HFFc6 (cell line): ENCODE measurements at places on chromosomes 6 and 20. TPM values are rescaled to one million over a fixed set of nuclear protein-coding genes. Genes with fewer than 3 reads are reported as not detected.
A peak's percentile ranks its signal among the peaks of the same experiment; 100 is the strongest.

TEAD3 gene
- 32.9 to 39.0 TPM (median 34.9 TPM) in 3 replicates for total RNA-seq

C6orf15 gene
- not detected in 3 replicates for total RNA-seq

CRISP2 gene
- total RNA-seq = not detected in 3 replicates

PRDM1 gene
- total RNA-seq = 8.1 to 14.4 TPM (median 11.3 TPM) in 3 replicates

LTB gene
- 0.38 TPM in 1 of 3 replicates, not detected in the others for total RNA-seq

DNA sequence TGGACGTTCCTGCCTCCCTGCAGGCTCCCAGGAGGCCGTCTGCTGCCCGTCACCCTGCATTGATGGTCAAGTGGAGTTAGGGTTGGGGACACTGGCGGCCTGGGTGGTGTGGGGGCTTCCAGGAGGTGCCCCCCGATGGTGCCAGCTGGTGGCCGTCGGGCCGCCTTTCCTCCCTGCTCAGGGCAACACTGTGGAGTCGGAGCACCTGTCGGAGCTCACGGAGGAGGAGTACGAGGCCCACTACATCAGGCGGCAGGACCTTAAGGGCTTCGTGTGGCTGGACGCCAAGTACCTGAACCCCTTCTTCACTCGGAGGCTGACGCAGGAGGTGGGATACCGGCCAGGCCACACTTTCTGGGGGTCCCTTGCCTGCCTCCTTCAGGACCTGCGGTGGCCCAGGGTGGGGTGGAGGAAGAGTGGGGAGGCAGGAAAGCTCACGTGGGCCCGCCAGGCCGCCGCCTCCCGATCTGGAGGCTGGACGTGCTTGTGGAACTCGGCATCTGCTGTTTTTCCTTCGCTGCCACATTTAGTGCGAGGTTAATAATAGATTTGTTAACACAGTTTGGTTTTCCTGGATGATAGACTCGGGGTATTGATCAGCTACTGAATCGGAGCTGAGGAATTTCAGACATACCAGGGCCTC lies 28.6 kb downstream of the SPATA2 start:
- peak overlapping the region; percentile 11; the same call in 1 of the 2 replicates for H3K27ac ChIP-seq
- peaks cover 21% of the 10 kb centered on the region for H3K4me1 ChIP-seq
- DNase-seq = no peak
- no peak overlapping the region for H3K4me3 ChIP-seq

DNA sequence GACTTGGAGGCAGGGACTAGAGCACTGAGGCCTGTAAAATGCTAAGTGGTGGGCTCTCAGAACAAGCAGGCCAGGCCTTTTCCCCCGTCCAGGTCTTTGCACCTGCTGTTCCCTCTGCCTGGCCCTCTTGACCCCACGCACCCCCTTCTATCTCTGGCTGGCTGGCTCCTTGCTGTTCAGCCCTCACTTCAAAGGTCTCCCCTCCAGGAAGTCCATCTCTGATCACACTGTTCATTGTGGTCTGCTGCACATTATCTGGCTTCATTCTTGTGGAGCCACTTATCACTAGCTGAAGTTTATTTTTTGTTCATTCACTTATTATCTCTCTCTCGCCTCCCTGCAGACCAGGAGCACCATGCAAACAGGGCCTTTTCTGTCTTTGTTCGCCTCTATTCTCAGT lies 24.5 kb downstream of the SLC13A3 start:
- DNase-seq = no peak
- no peaks in the 10 kb centered on the region for H3K4me1 ChIP-seq
- no peak overlapping the region for H3K27ac ChIP-seq
- H3K36me3 ChIP-seq = peaks cover 3% of the 10 kb centered on the region; the same call in 1 of the 2 replicates
- H3K4me3 ChIP-seq = no peak overlapping the region

- no peak overlapping the region for H3K4me3 ChIP-seq
- no peak overlapping the region for H3K27ac ChIP-seq
- no peaks in the 10 kb centered on the region for H3K36me3 ChIP-seq
- no peak for DNase-seq
- peaks cover 17% of the 10 kb centered on the region for H3K4me1 ChIP-seq
These were observed 3.0 kb upstream of the GSTA5 start for GRCh38 chr6:52843605-52844004.

DNA sequence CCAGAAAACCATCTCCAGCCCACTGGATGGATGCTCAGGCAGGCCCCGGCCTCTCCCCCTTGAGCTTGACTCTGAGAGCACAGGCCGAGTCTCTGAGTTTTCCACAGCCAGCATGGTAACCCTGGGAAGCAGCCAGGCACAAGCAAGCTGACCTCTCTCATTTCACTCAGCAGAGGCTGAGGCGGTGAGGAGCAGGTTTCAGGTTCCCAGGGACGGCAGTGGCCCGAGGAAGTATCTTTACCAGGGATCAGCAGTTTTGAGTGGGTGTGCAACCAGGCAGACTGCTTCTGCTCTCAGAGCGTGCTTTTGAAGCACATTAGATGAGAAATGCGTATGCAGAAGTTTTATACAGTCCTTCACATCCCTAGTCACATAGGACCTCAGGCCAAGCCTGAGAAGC lies 12.6 kb downstream of the HCK start:
- peaks cover 24% of the 10 kb centered on the region for H3K27me3 ChIP-seq
- no peak overlapping the region for H3K27ac ChIP-seq
- H3K4me1 ChIP-seq = peaks cover 36% of the 10 kb centered on the region
- DNase-seq = no peak
- no peak overlapping the region for H3K4me3 ChIP-seq

DNA sequence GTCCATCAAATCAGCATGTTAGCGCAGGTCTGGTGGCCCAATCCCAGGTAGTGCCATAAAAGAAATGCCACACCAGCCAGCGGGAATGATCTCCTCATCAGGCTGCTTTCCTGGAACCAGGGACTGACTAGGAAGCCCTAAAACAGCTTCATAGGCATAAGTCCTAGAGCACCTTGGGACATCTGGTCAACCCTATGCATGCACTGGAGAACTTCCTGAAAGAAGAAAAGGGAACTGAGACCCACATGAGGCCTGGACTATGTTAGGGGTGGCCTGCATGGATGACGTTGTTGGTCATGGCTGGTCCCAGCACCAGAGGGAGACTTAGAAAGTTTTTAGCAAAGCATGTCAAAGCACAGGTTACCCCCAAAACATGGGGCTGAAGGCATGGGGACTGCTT lies 7.6 kb upstream of the KCNK16 start:
- H3K27me3 ChIP-seq = no peaks in the 10 kb centered on the region; the same call in none of the 2 replicates
- H3K4me1 ChIP-seq = no peaks in the 10 kb centered on the region
- no peak overlapping the region for H3K4me3 ChIP-seq
- no peaks in the 10 kb centered on the region for H3K36me3 ChIP-seq
- H3K27ac ChIP-seq = no peak overlapping the region
- DNase-seq = no peak

DNA sequence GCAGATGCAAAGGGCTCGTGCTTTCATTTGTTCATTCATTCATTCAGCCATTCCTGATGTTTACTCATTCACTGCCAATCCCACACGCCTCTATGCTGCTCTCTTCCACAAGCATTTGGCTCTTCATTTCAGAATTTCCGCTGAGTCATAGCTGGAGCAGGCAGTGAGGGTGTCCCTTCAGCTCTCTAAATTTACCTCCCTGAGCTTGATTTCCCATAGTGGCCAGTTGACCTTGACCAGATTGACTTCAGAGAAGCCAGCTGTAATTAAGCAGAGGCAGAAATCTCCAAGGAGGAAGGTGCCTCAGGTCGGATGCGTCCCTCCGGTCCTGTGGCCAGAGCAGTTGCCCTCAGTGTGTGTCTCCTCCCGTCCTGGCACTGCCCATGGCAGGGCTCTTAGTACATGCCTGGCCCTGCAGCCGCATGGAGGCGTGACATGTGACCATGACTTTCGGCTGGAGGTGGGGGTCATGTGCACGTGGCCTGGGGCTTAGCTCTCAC lies 267.2 kb upstream of the ECI2 start:
- peak; percentile 78 for DNase-seq
- peaks cover 13% of the 10 kb centered on the region for H3K36me3 ChIP-seq
- H3K4me3 ChIP-seq = peak overlapping the region; percentile 6; the same call in 1 of the 2 replicates
- peak overlapping the region; percentile 60 for H3K27ac ChIP-seq
- H3K4me1 ChIP-seq = peaks cover 46% of the 10 kb centered on the region
- H3K27me3 ChIP-seq = no peaks in the 10 kb centered on the region; the same call in 1 of the 2 replicates

- no peaks in the 10 kb centered on the region for H3K36me3 ChIP-seq
- no peak for DNase-seq
- H3K4me3 ChIP-seq = no peak overlapping the region
- peaks cover 20% of the 10 kb centered on the region for H3K4me1 ChIP-seq
- peaks cover 1% of the 10 kb centered on the region; the same call in 1 of the 2 replicates for H3K27me3 ChIP-seq
These were observed 104.1 kb upstream of the AKIRIN2 start for GRCh38 chr6:87806099-87806498.

GRCh38 chr6:23522792-23523547 lies 603.0 kb upstream of the NRSN1 start:
- no peaks in the 10 kb centered on the region for H3K4me1 ChIP-seq
- no peak for DNase-seq
- no peak overlapping the region for H3K4me3 ChIP-seq
- peaks cover 10% of the 10 kb centered on the region; the same call in 1 of the 2 replicates for H3K36me3 ChIP-seq

DNA sequence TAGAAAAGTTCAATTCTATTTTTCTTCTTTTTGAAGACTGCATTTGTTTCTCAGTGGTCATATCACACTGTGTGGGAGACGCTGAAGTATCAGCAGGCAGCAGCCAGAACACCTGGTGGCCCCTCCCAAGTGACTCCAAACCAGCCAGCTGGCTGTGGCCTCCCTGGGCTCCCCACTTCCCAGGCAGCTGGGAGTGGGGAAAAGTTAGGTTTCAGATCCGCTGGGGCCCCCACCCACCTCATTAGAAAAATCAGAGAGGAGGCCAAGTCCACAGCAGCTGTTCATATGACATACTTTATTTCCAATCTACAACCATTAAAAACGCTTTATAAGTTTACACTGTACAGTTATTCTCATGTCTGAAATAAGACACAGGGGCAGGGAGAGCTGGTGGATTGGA lies 3.6 kb upstream of the DSN1 start:
- H3K36me3 ChIP-seq = peaks cover 22% of the 10 kb centered on the region
- DNase-seq = no peak
- H3K4me3 ChIP-seq = no peak overlapping the region
- H3K27ac ChIP-seq = peak overlapping the region; percentile 24; the same call in 1 of the 2 replicates
- peaks cover 29% of the 10 kb centered on the region for H3K4me1 ChIP-seq

DNA sequence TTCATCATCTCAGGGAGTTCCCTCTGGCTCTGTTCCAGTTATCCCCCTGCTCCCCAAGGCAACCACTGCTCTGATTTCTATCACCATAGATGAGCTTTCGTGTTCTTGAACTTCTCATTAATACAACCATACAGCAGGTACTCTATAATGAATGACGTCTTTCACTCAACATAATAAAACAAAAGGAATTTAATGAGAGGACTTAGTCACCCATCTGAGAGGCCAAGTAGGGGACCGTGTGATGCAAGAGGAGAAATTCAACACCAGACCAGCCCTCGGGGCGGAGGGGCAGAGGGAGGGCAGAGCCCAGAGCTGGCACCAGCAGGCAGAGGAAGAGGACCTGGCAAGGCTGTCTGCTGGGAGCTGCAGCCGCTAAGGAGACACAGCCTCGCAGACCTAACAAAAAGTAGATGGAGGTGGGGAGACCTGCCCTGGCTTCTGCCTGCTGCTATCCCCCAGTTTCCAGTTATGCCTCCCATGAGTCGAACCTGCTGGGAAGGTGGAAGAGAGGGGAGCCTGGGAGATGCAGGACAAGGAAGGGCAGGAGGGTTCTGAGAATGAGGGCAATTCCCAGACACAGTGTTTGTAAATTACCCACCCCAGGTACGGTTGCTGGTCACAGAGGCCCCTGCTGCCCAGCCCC lies 13.8 kb downstream of the CCN5 start:
- DNase-seq = peak; percentile 85
- peaks cover 5% of the 10 kb centered on the region; the same call in 1 of the 2 replicates for H3K36me3 ChIP-seq
- H3K27ac ChIP-seq = peak overlapping the region; percentile 42
- peaks cover 46% of the 10 kb centered on the region for H3K4me1 ChIP-seq

GRCh38 chr6:87784690-87785089 lies 82.7 kb upstream of the AKIRIN2 start:
- peaks cover 13% of the 10 kb centered on the region for H3K4me1 ChIP-seq
- no peaks in the 10 kb centered on the region for H3K36me3 ChIP-seq
- H3K4me3 ChIP-seq = no peak overlapping the region
- peaks cover 5% of the 10 kb centered on the region; the same call in 1 of the 2 replicates for H3K27me3 ChIP-seq
- no peak overlapping the region for H3K27ac ChIP-seq

DNA sequence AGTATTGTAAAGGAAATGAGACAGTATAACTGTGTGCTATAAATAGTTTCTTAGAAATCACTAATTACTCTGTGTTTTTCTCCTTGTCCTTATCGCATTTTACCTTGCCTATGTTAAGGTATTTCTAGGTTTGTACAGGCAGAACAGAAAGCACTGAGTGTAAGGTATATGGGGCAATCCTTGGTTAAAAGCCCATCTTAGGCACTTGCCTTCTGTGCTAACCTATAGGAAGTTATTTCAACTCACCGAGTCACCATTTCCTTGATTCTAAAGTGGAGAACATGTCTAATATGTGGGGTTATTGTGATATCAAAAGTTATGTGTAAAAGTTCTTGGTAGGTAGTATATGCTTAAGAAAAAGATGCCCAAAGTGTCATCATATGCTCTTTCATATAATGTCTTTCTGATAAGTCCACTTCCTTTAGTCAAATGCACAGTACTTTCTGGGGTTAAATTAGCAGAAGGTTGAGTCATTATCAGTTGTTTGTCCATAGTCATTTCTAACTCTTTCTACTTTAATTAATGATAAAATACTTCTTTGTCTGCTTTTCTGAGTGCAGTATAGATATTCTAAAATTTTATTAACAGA lies 276.4 kb downstream of the UTRN start:
- peaks cover 19% of the 10 kb centered on the region for H3K36me3 ChIP-seq
- DNase-seq = no peak
- no peaks in the 10 kb centered on the region for H3K27me3 ChIP-seq
- H3K27ac ChIP-seq = peak overlapping the region; percentile 7; the same call in 1 of the 2 replicates

- H3K36me3 ChIP-seq = no peaks in the 10 kb centered on the region
- H3K27ac ChIP-seq = no peak overlapping the region
- no peaks in the 10 kb centered on the region for H3K4me1 ChIP-seq
- DNase-seq = no peak
- H3K27me3 ChIP-seq = peaks cover 13% of the 10 kb centered on the region
- H3K4me3 ChIP-seq = no peak overlapping the region
These were observed 24.6 kb downstream of the PMEPA1 start for GRCh38 chr20:57685146-57685758.

- no peaks in the 10 kb centered on the region for H3K4me1 ChIP-seq
- H3K4me3 ChIP-seq = no peak overlapping the region
- DNase-seq = no peak
- H3K27me3 ChIP-seq = no peaks in the 10 kb centered on the region
- no peaks in the 10 kb centered on the region; the same call in 1 of the 2 replicates for H3K36me3 ChIP-seq
These were observed 178.9 kb upstream of the MYLIP start for GRCh38 chr6:15949982-15950381.

DNA sequence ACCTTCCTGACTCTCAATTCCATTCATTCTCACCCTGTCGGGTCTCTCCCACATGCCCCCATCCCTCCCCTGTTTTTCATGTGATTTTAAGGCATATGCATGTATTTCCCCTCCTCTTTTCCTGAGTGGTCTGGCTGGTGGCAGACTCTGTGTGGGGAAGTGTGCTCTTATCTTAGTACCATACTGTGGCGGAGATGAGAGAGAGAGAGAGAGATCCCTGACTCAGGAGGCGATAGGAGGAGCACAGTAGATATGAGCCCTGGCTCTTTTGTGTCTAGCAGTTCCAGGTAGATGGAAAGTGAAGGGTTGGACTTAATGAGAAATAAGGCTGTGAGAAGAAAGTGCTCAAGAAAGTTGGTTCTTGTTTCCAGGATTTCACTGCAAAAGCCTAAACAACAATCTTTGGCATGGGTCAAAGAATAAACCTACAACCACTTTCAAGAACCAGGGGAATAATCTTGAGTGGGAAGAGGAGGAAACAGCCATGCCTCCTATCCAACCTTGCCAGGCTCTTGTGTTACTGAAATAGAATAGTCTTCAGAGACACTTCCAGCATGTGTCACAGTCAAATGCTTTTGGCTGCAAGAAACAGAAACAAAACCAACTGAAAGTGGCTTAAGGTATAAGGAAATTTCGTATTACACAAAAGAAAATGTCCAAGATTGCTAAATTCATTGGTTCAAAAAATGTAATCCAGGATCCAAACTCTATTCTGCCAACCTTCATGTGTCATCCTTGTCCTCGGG lies 123.8 kb upstream of the MYLIP start:
- H3K4me3 ChIP-seq = no peak overlapping the region
- no peaks in the 10 kb centered on the region for H3K36me3 ChIP-seq
- no peak overlapping the region for H3K27ac ChIP-seq
- DNase-seq = no peak
- no peaks in the 10 kb centered on the region for H3K4me1 ChIP-seq
